ENCODE measurements at places on chromosomes 2 and 18. TPM values are rescaled to one million over a fixed set of nuclear protein-coding genes. Genes with fewer than 3 reads are reported as not detected.

Gene GAREM1
- total RNA-seq, result not detected

GRCh38 chr2:177799531-177799930 is 273.0 kb downstream of the PDE11A start:
- no peak overlapping the region for H3K27ac ChIP-seq
- DNase-seq, result no peak
- no peaks in the 10 kb centered on the region for H3K36me3 ChIP-seq
- H3K4me1 ChIP-seq, result no peaks in the 10 kb centered on the region

DNA sequence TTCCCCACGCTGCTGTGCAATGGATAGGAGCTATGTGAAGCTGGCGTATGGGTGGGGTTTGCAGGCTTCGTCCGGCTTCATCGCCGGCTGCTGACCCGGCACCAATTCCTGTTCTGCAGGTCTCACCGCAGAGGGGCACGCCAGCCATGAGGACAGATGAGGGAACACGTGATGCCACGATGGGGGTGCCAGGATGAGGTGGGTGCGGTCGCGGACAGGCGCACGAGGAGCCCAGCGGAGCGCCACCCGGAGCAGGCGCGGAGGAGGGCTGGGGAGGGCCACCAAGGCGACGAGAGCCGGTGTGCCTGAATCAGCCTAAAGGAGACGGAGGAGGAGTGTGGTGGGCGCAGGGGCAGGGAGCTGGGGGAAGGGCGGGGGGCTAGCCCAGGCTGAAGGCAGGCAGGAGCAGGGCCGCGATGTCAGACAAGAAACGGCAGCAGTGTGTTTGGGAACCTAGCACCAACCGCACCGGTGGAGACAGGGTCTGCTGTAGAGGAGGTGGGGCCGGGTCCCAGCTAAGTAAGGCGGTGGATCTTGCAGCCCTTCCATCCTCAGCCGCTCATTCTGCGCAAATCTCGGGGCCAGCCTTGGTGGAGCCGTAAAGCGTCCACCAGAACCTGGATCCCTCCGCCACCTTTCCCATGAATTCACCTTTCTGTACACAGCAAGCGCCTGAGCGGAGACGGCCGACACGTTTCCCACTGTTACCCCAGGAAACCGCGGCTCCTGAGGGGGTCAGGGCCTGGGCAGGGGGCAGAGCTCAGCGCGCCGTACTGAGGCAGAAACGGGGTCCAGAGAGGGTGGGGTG is 17.0 kb upstream of the CD8A start:
- no peak overlapping the region for H3K27ac ChIP-seq
- no peaks in the 10 kb centered on the region for H3K36me3 ChIP-seq
- peak; percentile 27 for DNase-seq

- DNase-seq, result no peak
- no peak overlapping the region for H3K4me3 ChIP-seq
- no peaks in the 10 kb centered on the region for H3K4me1 ChIP-seq
- H3K27me3 ChIP-seq, result no peaks in the 10 kb centered on the region
- no peaks in the 10 kb centered on the region for H3K36me3 ChIP-seq
- no peak overlapping the region for H3K27ac ChIP-seq
Measured at GRCh38 chr2:96934182-96934495, 52.2 kb downstream of the FAM178B start.

Gene GKN1
- not detected for total RNA-seq

Gene MRO
- not detected for total RNA-seq

- H3K27ac ChIP-seq, result no peak overlapping the region
- peaks cover 39% of the 10 kb centered on the region for H3K4me1 ChIP-seq
- DNase-seq, result no peak
- peaks cover 32% of the 10 kb centered on the region for H3K36me3 ChIP-seq
Measured at GRCh38 chr2:98558852-98559530, 49.3 kb downstream of the COA5 start.

- no peaks in the 10 kb centered on the region for H3K4me1 ChIP-seq
- H3K27me3 ChIP-seq, result no peaks in the 10 kb centered on the region
- no peak for DNase-seq
Measured at GRCh38 chr18:58247363-58247834, 203.4 kb downstream of the NEDD4L start.

DNA sequence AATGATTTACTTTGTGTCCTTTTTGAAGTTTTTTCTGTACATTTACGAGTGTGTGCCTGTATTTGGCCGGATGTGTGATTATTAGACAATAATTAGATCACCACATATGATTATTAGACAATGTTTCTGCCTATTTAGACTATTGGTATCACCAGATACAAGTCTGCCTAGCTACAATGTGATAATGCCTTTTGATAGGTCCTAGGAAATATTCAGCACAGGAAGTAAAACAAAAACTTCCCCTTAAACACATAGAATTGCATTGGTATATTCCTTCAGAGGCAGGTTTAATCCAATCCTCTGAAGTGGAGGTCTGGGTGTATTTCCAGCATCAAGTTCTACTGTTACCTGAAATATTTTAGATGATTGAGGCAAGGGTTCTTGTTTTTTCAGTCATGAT is 275.1 kb downstream of the TGIF1 start:
- no peak overlapping the region for H3K4me3 ChIP-seq
- peaks cover 12% of the 10 kb centered on the region for H3K27me3 ChIP-seq
- no peaks in the 10 kb centered on the region for H3K36me3 ChIP-seq
- H3K4me1 ChIP-seq, result peaks cover 22% of the 10 kb centered on the region

DNA sequence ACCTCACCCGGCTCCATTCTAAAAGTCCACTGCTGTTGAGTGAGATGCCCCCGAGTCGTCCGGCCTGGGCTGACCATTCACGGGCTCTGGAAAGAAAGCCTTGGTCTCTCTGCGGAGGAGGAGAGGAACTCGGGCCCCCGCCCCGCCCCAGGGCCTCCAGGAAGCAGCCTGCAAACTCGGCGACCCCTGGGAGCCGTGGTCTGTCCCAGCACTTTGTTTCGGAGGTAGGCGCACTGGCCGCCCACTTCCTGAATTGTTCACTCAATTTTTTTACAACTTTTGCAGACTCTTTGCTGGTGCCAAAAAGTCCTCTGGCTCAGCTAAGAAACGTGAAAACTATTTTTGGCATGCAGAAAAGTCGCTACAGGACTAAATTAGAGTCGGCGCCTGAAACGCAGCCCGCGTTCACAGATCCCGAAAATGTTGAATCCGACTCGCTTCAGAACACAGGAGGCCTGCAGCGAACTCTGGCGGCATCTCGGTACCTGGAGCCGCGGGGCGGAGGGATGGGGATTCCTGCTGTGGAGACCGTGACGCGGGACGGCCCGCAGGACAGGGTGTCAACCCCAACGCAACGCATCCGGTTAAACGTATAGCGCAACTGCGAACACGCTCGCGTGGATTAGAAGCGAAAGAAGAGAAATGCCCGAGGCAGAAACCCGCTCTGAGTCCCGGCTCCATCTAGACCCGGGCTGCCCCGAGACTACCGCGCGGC is 1.5 kb downstream of the PXDN start:
- H3K4me3 ChIP-seq, result peak overlapping the region; percentile 82
- no peak for DNase-seq
- peaks cover 17% of the 10 kb centered on the region for H3K4me1 ChIP-seq
- peaks cover 39% of the 10 kb centered on the region for H3K27me3 ChIP-seq

GRCh38 chr2:143426296-143426695 is 297.1 kb downstream of the ARHGAP15 start:
- no peak for DNase-seq
- H3K36me3 ChIP-seq, result peaks cover 23% of the 10 kb centered on the region
- no peaks in the 10 kb centered on the region for H3K27me3 ChIP-seq
- H3K27ac ChIP-seq, result no peak overlapping the region
- H3K4me1 ChIP-seq, result peaks cover 25% of the 10 kb centered on the region
- H3K4me3 ChIP-seq, result no peak overlapping the region

GRCh38 chr2:169625781-169626180 is 41.6 kb downstream of the PPIG start:
- DNase-seq, result no peak
- no peak overlapping the region for H3K27ac ChIP-seq
- H3K4me1 ChIP-seq, result no peaks in the 10 kb centered on the region
- no peak overlapping the region for H3K4me3 ChIP-seq
- H3K36me3 ChIP-seq, result peaks cover 72% of the 10 kb centered on the region
- H3K27me3 ChIP-seq, result no peaks in the 10 kb centered on the region

DNA sequence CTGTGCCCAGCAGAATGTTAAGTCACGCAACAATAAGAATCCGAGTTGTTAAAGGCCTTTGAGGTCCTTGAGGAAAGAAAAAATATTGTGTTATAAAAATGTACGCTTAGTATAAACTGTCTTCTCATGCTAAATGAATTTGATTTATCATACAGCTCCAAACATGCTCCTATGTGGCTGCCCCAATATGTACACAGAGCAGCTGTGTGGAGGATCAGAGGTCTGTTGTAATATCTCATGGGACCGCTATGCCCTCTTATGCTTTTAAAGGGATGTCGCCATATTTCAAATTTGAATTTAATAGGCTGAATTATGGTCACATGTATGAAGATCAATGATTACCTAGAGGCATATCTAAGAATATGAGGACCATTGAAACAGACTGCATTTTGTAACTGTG is 90.2 kb downstream of the SLC5A7 start:
- H3K27me3 ChIP-seq, result no peaks in the 10 kb centered on the region
- no peaks in the 10 kb centered on the region for H3K36me3 ChIP-seq
- H3K4me3 ChIP-seq, result no peak overlapping the region
- no peak for DNase-seq
- no peak overlapping the region for H3K27ac ChIP-seq
- no peaks in the 10 kb centered on the region for H3K4me1 ChIP-seq

GRCh38 chr2:168992591-168993349 is 38.4 kb downstream of the ABCB11 start:
- H3K27ac ChIP-seq, result no peak overlapping the region
- H3K4me1 ChIP-seq, result no peaks in the 10 kb centered on the region
- no peak for DNase-seq
- no peaks in the 10 kb centered on the region for H3K27me3 ChIP-seq
- H3K4me3 ChIP-seq, result no peak overlapping the region

Gene UGT1A6
- total RNA-seq, result not detected

GRCh38 chr18:62151068-62151771 is 35.6 kb downstream of the PIGN start:
- no peak overlapping the region for H3K4me3 ChIP-seq
- DNase-seq, result no peak
- H3K4me1 ChIP-seq, result no peaks in the 10 kb centered on the region
- H3K36me3 ChIP-seq, result peaks cover 29% of the 10 kb centered on the region
- no peak overlapping the region for H3K27ac ChIP-seq

Gene SAG
- total RNA-seq, result 0.04 TPM

Gene COQ10B
- 27.5 TPM for total RNA-seq

- H3K27me3 ChIP-seq, result no peaks in the 10 kb centered on the region
- H3K36me3 ChIP-seq, result no peaks in the 10 kb centered on the region
- DNase-seq, result no peak
- no peaks in the 10 kb centered on the region for H3K4me1 ChIP-seq
Measured at GRCh38 chr2:79453918-79454317, 58.9 kb upstream of the CTNNA2 start.

Gene KYNU
- 43.8 TPM for total RNA-seq

Gene ALPP
- total RNA-seq, result not detected

Gene GALNT13
- not detected for total RNA-seq

DNA sequence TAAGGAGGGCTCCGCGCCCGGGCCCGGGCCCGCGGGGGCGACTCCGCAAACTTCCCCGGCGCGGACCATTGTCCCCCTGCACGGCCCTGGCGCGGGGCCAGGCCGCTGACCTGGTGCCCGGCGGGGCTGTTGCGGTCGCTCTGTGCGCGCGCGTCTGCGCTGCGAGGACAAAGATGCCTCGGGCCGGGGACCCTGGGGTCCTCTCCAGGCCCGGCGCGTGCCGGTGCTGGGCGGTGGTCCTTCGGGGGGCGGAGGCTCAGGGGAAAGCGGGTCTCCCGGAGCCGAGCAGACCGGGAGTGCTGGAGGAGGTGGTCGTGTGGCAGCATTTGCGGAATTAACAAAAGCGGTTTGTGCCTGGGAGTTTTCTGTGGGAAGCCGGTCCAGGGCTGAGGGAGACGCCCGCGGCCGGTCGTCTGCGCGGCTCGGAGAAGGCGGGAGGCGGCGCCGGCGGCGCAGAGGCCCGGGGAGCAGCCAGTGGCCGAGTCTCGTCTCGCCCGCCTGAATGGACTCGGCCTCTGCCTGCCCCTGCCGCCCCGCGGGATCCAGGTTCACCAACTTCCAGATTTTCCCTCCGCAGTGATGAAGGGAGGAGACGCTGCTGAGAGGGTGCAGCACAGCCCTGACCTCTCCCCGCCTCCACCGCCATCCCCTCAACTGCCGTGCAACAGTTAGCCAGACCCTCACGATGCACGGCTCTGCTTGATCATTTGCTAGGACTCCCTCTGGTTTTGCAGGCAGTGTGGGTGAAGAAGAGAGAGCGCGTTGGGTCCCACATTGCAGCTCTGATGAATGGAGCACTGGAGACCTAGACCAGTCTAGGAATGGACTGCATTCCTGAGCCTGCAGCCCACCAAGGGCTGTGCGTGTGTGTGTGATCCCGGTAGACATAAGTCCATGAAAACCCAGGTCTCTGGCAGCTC is 705 bp downstream of the EFR3B start:
- DNase-seq, result no peak
- H3K27me3 ChIP-seq, result peaks cover 43% of the 10 kb centered on the region
- no peaks in the 10 kb centered on the region for H3K36me3 ChIP-seq

Gene HOXD12
- total RNA-seq, result not detected

- H3K4me3 ChIP-seq, result no peak overlapping the region
- no peak for DNase-seq
- H3K4me1 ChIP-seq, result peaks cover 27% of the 10 kb centered on the region
- no peak overlapping the region for H3K27ac ChIP-seq
- peaks cover 55% of the 10 kb centered on the region for H3K36me3 ChIP-seq
Measured at GRCh38 chr2:134389381-134389780, 135.5 kb downstream of the MGAT5 start.

DNA sequence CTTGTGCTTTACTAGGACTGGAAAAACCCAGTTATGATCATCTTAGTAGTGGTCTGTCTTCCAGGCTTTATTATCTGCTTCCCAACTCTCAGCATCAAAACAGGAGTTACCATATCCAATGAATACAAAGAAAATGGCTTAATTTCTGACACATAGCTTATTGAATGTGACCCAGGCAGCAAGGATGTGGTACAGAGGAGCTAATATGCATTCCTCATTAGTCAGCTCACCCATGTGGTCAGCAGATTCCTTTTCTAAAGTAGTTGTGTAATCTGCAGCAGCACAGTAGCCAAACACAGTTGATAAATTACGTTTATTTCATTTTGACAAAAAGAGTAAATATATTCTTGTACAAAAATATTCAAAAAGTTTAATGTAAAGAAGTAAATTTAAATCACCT is 43.6 kb downstream of the TSPYL6 start:
- DNase-seq, result no peak
- no peaks in the 10 kb centered on the region for H3K4me1 ChIP-seq
- peaks cover 21% of the 10 kb centered on the region for H3K36me3 ChIP-seq
- no peak overlapping the region for H3K4me3 ChIP-seq

Gene SLC4A3
- not detected for total RNA-seq

Gene ABCB11
- not detected for total RNA-seq

GRCh38 chr2:218990612-218991011 is 2.6 kb downstream of the CRYBA2 start:
- no peaks in the 10 kb centered on the region for H3K36me3 ChIP-seq
- H3K4me1 ChIP-seq, result peaks cover 14% of the 10 kb centered on the region
- H3K4me3 ChIP-seq, result no peak overlapping the region
- DNase-seq, result no peak
- H3K27ac ChIP-seq, result no peak overlapping the region
- peaks cover 76% of the 10 kb centered on the region for H3K27me3 ChIP-seq

GRCh38 chr18:69402533-69402989 is 1.9 kb downstream of the DOK6 start:
- no peak for DNase-seq
- peaks cover 32% of the 10 kb centered on the region for H3K27me3 ChIP-seq
- no peaks in the 10 kb centered on the region for H3K36me3 ChIP-seq
- no peak overlapping the region for H3K4me3 ChIP-seq
- H3K4me1 ChIP-seq, result peaks cover 5% of the 10 kb centered on the region

- no peak overlapping the region for H3K4me3 ChIP-seq
- no peak overlapping the region for H3K27ac ChIP-seq
- H3K36me3 ChIP-seq, result no peaks in the 10 kb centered on the region
- DNase-seq, result no peak
Measured at GRCh38 chr2:145292166-145292565, 772.2 kb upstream of the ZEB2 start.

All from activated B cell treated with CpG ODN at 0.5 μM for 24 hours (primary cell).